ENCODE measurements at places on chromosomes 7 and 10.

GRCh38 chr10:97676770-97677581 lies 10.1 kb downstream of the AVPI1 start:
- DNase-seq, result peak; percentile 10

DNA sequence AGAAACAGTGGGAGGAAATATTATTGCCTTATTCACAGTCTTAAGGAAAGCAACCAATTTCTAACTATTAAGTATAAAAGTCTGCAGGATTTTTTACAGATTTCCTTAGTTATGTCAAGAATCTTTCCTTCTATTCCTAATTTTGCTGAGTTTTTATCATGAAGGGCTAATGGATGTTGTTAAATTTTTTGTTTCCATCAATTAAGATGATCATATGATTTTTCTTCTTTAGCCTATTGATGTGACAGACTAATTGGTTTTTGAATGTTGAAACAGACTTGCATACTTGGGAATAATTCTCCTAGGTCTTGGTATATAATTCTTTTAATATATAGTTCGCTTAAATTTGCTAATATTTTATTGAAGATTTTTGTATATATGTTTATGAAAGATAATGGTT lies 569.1 kb upstream of the KCND2 start:
- DNase-seq, result no peak

- DNase-seq, result no peak
Observed at GRCh38 chr7:26349005-26349915, 57.6 kb downstream of the SNX10 start.

GRCh38 chr10:61543831-61544230 lies 90.7 kb upstream of the TMEM26 start:
- DNase-seq, result no peak

DNA sequence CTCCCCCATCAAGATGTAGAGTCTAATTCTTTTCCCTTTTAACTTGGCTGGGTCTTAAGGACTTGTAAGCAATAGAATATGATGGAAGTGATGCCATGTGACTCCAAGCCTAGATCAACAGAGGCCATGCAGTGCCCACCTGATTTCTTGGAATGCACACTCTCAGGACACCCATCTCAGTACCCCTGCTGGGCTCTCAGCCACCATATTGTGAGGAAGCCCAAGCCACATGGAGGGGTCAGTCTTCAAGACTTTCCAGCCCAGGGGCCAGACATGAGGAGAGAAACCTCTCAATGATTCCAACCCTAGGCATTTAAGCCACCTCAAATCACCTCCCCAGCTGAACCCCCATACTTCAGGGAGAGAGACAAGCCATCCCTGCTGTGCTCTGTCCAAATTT lies 62.2 kb upstream of the CARD11 start:
- DNase-seq, result no peak

GRCh38 chr7:6401536-6401935 lies 46.2 kb downstream of the DAGLB start:
- no peak for DNase-seq

GRCh38 chr10:86127274-86127819 lies 239.2 kb downstream of the GRID1 start:
- DNase-seq, result no peak

- no peak for DNase-seq
Observed at GRCh38 chr10:114751856-114752255, 69.7 kb upstream of the FHIP2A start.

DNA sequence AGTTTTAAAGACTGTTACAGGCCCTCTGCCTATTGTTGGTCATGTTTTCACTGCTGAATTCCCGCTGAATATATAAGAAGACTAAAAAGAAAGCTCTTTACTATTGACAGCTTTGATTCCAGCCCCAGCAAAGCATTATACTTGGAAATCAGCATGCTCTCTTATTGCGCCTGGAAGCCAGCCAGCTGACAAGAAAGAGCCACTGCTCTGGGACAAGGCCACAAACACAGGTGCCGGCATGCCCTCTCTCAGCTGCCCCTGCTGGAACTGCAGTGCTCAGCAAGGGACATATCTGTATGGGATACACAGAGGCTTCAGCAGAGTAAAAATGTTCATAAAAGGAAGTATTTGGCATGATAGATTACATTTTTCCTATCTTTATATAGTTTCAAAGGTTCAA lies 523.9 kb downstream of the ADRA2A start:
- no peak for DNase-seq

GRCh38 chr7:78516450-78516849 lies 717.9 kb downstream of the PHTF2 start:
- no peak for DNase-seq
